ENCODE measurements at places on chromosomes 5 and 9.

DNA sequence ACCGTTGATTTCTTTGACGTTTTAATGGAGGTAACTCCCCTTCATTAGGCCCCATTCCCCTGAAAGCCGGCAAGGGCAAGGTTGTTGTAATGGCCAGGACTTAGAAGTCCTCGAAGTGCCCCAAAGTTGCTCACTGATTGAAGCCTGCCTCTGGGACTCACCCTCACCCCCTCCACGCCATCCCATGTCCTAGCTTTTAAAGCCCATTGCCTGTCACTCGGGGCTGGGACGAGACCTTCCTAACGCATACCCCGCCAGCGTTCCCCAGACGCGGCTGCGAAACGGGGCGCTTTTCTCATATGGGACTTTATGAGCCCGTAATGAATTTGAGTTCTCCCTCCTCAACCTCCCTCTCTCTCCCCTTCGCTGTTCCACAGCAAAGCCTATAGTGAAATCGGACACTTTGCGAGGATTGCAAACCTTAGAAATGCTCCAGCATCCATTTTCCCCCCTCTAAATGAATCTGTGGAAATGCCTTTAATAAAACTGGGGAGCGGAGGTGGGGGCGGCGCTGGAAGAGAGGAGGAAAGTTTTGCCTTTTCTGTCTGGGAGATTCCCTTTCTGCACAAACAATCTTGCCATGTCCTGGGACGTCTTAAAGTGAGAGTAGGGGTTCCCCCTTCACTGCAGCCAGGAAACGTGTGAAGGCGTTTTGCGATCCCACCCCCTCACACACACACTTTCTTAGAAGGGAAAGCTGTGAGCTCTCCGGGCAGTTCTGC is 1.5 kb downstream of the PAPPA start:
- DNase-seq, result no peak

- DNase-seq, result no peak
These were observed 597.8 kb downstream of the EFNA5 start for GRCh38 chr5:107072967-107073366.

- no peak for DNase-seq
These were observed 144.1 kb downstream of the CCDC171 start for GRCh38 chr9:15696979-15697378.

DNA sequence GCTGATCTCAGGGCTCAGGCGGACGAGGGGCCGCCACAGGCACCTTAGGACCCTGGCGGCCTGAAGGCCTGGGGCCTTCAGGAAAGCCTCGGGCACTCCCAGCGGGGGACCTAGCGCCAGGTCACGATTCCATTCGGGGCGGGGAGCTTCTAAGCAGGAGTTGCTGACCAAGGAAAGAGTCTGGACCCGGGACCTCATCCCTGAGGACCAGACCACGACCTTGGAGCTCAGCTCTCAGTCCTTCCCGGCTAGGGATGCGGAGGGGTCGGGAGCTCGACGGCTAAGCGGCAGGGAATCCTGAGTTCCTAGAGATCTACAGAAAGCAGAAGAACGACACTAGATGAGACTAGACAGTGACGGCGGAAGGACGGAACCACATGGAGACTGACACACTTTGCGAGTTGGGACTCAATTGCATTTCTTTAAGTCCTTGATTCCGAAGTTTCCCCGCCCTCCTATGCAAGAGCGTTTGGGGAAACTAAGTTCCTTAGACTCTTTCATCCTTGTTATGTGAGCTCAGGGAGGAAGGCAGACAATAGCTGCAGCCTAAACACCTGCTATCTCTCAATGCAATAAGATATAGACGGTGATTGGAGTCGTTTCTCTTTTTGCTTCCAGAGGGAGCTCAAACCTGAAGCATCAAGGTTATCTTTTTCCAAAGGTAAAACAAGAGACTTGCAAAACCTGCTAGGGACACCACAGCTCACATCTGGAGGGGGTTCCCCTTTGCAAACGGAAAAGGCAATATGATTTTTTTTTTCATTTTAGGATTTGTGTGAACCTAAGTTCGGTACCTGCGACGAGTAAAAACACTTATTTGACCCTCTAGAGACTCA is 9.7 kb downstream of the NR2F1-AS1 start:
- no peak for DNase-seq

DNA sequence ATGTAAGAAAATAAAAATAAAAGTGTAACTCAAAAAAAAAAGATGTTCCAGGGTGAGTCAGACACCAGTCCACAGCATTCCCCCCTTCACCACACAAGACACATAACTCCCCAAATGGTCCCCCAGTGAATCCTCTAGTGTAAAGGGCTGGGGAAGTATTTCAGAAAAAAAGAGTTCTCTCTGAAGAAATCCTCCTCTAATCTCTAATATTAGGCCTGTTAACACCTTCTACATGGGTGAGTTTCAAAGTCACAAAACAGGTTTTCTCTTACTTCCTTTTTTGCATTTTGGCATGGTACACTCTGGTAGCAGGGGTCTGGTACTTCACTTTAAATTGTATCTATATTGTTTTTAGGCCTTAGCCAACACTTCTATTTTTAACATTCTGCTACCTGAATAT is 28.2 kb downstream of the RNF145 start:
- no peak for DNase-seq

GRCh38 chr9:136323371-136323789 is 4.0 kb upstream of the GPSM1 start:
- DNase-seq, result no peak

DNA sequence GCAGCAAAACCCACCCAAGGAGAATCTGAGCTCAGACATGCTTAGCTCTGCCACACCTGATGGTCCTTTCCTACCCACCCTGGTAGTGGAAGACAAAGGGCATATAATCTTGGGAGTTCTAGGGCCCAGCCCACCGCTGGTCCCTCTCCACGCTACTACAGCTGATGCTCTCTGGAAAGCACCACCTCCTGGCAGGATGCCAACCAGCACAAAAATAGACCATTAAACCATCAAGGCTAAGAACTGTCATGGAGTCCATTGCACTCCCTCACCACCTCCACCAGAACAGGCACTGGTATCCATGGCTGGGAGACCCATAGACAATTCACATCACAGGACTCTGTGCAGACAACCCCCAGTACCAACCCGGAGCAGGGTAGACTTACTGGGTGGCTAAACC is 111.0 kb upstream of the IL7R start:
- no peak for DNase-seq
